ENCODE measurements at places on chromosomes 6 and 20.

DNA sequence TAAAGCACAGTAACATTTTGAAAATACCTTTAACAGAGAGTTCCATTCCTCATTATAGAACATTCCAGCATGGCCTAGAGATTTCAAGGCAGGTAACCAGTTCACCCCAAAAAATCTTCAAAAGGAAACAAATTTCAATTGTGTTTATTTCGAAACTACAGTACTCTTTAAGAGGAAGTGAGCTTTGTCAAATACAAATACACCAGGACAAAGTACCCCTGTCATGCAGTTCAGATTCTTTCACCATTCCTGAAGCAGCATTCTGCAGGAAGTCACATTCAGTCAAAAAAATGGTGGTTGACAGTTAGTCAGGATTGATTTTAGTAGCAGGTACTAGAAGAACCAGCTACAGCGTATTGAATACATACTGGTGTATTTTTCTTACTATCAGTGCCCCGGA lies 89.6 kb upstream of the RIN2 start:
- no peak for DNase-seq

- no peak for DNase-seq
Measured at GRCh38 chr20:10004900-10005299, 29.9 kb upstream of the ANKEF1 start.

- DNase-seq: no peak
Measured at GRCh38 chr6:79571030-79571367, 33.8 kb upstream of the LCA5 start.

DNA sequence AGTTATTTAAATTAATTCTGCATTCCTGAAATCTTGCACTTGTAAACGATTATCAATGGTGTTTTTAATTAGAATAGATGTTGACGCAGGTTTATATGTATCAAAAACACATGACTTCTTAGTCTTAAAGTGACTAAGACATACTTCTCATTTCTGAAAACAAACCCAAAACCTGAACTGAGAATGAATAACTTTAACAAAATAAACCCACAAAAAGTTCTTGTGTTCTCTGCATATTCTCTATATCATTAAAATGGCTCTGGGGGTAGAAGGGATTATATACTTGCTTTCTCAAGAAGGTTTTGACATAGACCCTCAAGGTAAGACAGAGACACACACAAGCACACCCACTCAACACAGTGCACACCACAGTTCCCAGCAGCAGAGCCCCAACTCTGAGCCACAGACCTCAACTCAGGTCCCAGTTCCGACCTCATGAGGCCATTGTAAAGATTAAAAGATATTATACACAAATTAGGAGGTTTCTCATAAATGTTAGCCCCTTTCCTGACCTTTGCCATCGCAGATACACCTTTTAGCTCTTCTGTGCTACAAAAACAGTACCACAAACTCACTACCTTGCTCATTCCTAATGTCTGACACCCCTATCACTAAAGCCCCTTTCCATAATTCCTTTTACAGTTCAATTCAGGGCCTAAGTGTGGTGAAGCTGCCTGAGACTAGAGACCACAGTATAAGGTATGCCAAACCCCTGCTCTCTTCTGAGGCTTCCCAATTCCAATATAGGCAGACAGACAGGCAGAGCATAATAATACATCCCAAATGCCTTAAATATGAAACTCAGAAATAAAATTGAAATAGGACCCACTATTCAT lies 267.8 kb downstream of the PTPRK start:
- DNase-seq: no peak

GRCh38 chr20:59600472-59600871 lies 3.9 kb upstream of the PHACTR3 start:
- no peak for DNase-seq

DNA sequence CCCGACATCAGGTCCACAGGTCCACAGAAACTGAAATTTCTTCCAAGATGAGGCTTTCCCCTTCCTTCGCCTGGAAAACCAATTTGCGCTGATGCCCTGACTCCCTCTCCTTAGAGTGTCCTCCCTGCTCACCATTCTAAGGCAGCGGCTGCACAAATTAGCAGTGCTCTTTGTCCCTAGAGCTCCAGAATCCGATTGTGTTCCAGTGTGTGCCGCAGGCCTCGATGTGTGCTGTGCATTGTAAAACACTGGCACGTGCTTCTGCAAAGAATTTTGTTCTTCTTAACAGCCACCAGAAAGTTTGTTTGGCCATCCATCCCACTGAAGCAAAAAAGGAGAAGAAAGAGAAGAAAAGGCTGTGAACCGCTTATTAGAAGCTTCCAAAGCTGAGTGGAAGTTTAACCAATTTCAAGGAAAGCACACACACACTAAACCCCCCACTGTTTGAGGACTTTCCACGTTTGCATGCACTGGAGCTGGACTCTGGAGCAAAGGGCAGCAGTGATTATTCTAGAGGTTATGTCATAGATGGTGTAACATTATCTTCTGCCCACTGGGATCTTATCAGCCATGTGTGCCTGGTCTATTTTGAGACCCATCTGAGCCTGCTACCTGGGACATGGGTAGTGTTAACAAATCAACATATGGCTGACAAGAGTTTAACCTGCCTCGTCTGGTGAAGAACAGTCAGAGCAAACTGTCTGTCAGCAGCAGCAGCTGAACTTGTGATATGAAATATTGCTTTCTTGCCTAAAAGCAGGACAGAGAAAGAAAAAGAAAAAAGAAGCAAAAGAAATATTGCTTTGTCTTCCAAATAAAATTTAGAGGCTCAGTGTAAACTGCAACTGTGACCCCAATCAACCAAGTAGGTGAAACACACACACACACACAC lies 64.9 kb upstream of the RREB1 start:
- DNase-seq: no peak

DNA sequence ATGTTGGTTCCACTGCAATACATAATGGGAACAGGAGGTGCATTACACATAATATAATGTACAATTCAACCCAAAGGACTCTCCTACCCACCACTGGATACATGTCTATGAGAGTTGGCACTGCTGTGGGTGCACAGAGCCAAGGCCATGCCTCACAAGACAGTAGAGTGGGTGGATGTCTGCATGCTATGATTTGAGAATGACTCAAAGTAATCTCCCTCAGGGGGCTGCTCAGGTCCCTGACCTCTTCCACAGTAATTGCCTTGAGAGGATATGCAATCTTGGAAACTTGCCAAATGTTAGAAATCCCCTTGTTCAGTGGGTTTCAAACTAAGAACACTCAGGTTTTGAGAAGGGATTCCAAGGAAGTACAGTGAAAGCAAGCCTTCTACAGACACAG lies 79.0 kb downstream of the ANKEF1 start:
- DNase-seq: no peak

DNA sequence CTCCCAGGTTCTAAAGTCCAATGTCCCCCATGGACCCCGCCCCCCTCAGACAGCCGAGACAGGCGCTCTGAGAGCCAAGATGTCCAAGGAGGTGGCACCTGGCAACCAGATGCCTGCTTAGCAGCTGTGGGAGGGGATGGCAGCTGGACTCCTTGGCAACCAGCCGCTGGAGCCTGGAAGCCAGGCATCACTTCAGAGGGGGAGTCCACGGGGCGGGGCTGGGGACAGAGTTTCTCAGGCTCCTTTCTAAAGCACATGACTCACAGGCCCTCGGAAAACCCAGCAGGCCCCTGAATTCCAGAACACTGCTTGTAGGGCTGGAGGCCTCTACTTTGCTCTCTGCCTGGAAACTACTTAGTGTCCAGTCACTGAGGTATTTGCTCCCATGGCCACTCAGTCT lies 51.5 kb downstream of the PREX1 start:
- no peak for DNase-seq

DNA sequence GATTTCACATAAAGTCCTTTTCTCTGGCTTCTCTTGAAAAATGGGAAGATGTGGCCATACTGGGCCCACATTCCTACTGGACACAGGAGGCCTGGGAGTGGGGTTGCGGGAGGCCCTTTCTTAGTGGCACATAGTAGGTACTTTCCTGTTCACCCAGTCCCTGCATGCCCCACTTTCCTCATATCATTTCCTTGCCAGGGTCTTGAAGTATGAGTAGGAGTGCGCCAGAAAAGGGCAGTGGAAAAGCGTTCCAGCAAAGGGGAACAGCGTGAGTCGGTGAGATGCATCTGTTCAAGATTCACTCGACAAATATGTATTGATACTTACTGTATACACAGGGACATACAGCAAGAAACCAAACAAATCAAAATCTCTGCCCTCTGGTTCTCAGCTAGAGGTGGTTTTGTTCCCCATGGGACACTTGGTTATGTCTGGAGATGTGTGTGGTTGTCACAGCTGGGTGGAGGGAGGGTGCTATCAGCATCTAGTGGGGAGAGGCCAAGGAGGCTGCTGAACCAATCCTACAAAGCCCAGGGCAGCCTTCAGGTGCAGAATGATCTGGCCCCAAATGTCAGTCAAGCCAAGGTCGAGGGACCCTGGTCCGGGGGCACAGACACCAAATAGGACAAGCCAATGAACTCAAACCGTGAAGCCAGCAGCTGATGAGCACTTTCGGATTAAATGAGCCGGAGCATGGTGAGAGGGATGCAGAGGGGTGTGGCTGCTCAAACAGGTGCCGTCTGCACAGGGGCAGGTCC lies 151.4 kb downstream of the CEBPB start:
- DNase-seq: no peak

GRCh38 chr6:42314571-42315258 lies 97.1 kb upstream of the MRPS10 start:
- DNase-seq: no peak

DNA sequence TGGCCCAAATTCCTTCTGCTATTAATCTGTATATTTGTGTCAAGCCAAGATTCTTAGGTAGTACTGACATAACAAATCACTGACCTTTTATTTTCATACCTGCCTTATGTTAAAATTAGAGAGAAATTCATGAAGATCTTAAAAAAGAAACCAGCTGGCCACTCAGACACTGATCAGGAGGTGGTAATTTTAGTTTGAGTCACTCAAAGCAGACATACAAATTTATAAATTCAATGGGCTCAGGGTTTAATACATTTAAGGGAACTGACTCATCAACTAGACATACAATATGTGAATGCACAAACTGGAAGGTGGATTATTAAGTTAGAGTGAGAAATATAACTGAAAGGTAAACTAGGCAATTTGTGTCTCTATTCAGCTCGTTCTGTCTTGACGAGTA lies 711.9 kb upstream of the EYS start:
- DNase-seq: no peak

GRCh38 chr20:63963348-63963741 lies 6.4 kb downstream of the ZNF512B start:
- no peak for DNase-seq

DNA sequence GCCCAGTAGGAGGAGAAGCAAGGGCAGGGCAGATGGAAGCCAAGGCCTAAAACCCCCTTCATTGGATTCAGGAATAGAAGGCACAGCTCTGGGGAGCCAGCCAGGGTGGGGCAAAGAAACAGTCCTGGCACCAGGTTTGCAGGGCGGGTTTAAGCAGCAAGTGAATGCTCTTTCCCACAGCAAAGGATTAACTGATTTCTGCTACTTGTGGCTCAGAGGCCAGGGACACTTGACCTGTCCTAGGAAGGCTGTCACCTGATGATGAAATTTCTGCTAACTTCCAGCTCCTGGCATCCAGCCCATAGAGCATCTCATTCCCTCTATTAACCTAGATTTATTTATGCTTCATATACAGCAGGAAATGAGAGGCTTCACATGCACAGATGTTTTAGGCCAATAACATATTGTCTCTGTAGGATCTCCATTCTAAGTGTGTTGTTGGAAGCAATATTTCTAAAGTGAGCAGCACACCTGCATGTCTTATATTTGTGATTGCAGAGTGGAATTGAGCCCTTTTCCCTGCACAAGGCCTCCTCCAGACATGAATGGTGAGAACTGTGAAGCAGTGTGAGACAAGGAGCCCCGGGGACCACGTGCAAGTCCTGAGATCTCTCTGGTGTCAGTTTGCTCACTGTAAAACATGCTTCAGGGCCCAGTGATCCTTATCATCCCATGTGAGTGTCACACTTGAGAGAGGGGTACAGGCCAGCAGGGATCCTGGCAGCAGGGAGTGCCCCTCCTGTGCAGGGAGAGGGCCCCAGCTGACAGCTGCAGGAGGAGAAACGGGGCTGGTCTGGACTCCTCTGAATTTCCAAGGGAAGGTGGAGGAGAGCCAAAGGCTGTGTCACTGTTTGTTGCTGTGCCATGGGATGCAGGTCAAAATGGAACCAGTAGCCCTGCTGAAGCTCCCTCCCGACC lies 41.1 kb upstream of the CST5 start:
- no peak for DNase-seq

DNA sequence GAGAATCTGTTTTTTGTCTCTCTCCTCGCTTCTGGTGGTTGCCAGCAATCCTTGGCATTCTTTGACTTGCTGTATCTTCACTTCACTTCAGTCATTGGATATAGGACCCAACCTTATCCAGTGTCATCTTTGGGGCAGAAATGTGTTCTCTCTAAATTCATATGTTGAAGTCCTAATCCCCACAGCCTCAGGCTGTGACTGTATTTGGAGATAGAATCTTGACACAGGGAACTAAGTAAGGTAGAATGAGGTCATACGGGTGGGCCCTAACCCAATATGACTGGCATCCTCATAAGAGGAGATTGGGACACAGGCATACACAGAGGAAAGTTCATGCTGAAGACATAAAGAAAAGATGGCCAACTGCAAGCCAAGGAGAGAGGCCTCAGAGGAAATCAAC lies 51.9 kb upstream of the TPD52L1 start:
- no peak for DNase-seq

DNA sequence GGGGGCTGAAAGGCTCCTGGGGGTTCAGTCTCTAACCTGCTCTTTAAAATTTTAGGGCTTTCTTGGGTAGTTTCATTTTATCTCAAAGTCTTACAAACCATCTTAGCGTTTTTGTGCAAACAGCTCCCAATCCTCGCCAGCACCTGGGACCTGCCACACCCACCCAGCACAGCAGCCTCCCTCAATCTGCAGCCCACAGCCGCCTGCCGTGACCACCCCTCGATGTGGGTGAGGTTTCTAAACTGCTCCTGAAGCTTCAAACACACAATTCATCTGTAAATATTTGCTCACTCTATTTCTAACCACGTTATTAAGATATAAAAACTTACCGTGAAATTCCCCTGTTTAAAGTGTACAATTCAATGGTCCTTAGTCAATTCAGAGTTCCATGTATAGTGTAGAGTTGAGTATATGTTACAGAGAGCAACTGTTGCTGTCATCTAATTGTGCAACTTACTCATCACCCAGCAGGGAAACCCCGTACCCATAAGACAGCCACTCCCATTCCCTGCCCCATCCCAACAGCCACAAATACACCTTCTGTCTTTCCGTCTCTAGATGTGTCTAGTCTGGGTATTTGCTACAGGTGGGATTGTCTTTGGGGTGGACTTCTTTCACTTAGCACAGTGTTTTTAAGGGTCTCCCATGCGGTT lies 381.0 kb downstream of the TAF4 start:
- DNase-seq: no peak
